Kidney tubule cell (primary cell): ENCODE measurements at places on chromosomes 4 and X.

DNA sequence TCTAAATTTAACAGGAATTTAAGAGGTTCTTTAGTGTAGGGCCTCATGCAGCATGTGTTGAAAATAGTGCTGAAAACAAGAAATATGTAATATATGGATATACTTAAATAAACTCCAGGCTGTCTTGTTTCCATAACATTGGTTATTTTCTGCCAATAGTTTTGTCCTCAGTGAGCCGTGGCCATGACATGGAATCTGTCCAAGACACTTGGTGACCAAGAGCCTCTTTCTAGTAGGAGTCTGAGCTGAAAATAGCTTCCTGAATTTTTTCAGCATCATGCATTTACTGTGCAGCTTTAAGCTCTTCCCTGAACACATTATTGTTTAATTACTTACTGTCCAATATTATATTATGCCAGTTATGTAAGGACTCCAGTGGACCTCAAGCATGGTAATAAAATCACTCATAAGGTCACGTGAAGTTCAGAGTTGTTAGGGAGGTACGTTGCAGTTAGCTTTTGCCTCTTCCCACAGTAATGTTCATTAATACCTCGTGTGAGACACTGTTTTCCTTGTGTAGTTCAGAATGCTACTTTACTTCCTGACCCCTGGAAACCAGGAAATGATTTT is 488.2 kb downstream of the GRID2 start:
- peak; percentile 66 for DNase-seq

DNA sequence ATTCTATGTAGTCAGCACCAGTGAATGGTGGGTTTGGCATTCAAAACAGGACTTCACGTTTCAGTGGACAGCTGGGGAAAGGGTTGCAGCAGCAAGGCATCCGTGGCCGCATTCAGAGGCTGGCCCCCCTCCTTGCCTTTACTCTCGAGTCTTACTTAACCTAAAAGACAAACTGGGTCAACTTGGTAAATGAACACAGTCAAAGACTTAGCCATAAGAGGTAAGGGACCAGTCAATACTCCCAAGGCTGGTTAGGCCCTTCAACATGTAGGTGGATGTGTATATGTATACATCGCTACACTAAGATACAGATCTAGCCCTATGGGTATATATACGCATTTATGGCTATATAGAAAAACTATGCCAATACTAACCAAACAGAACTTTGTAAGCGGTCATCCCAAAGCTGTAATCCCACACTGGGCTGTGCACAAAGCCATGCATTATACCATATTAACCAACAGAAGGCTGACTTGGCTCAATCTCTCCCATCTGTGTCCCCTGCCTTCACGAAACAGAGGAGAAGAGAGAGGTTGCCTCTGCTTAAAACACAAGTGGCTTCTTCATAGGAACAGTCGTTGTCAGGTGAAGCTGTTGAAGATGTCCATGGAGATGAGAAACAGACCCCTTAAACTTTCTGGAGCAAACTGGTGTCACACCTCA is 61.9 kb downstream of the TSC22D3 start:
- peak; percentile 21 for DNase-seq

- DNase-seq: no peak
Measured at GRCh38 chr4:10571909-10572308, 112.7 kb downstream of the CLNK start.

DNA sequence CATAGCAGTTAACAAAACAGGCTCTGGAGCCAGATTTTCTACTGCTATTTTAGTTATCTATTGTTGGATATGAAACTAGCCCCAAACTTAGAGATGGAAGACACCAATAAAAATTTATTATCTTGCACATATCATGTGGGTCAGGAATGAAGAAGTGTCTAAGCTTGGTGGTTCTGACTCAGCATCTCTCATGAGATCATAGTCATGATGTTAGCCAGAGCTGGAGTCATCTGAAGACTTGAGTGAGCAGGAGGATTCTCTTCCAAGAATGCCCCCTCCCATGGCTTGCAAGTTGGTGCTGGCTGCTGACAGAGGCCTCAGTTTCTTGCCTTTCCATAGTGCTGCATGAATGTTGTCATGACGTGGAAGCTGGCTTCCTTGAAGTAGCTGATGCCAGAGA is 68.2 kb upstream of the TAPT1 start:
- peak; percentile 85 for DNase-seq

GRCh38 chr4:52716364-52717151 is 34.7 kb downstream of the ERVMER34-1 start:
- DNase-seq: no peak

DNA sequence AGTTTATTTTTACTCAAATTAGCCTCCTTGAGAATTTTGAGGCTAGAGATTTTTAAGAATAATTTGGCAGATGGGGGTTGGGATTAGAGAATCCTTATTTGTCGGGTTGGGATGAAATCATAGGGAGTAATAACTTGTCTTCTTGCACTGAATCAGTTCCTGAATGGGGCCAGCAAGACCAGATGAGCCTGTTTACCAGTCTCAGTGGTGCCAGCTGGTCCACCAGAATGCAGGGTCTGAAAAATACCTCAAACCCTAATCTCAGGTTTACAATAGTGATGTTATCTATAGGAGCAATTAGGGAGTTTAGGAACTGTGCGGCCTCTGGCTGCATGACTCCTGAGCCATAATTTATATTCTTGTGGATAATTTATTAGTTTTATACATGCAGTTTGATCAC is 705.9 kb upstream of the AGA start:
- DNase-seq: no peak

DNA sequence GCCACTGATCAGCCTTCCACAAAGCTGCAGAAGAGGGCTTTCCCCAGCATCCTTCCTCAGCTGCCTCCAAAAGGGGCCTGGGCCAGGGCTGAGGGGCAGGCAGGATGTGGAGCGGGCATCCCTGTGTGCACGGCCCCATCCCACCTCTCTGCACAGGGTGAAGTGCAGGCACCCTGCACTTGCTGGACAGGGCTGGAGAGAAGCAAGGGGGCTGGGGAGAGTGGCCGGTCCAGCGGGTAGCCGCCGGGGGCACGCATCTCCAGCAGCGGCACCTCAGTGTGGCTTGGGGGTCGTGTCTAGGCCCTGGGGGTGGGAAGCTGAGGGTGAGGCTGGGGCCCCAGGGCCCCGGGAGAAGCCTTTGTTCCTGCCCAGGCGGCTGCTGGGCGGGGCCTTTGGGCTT is 3.0 kb downstream of the AVPR2 start:
- no peak for DNase-seq

- no peak for DNase-seq
Measured at GRCh38 chr4:38120772-38121171, 160.6 kb downstream of the PTTG2 start.

GRCh38 chrX:104335756-104336155 is 81.0 kb upstream of the ESX1 start:
- peak; percentile 72 for DNase-seq

GRCh38 chr4:173777921-173778320 is 247.9 kb upstream of the HAND2 start:
- DNase-seq: no peak

GRCh38 chr4:100708776-100709175 is 191.0 kb upstream of the EMCN start:
- no peak for DNase-seq

DNA sequence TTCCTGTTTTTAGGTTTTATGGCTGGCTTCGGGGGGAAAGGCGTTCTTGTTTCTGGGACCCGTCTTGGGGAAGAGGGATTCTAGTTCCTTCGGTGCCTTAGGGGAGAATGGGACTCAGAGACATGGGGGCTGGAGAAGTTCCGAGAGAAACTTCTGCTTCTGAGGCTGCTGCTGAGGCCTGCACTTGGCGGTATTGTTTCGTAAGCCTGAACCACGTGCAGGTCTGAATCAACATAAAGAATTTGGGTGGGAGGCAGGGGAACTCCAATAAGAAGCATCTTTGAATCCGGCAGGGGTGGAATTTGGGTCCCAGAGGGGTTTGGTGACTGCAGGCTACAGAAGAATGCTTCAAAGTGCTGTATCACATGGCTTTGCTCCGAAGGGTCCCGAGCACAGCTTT is 15.1 kb downstream of the XG start:
- no peak for DNase-seq

DNA sequence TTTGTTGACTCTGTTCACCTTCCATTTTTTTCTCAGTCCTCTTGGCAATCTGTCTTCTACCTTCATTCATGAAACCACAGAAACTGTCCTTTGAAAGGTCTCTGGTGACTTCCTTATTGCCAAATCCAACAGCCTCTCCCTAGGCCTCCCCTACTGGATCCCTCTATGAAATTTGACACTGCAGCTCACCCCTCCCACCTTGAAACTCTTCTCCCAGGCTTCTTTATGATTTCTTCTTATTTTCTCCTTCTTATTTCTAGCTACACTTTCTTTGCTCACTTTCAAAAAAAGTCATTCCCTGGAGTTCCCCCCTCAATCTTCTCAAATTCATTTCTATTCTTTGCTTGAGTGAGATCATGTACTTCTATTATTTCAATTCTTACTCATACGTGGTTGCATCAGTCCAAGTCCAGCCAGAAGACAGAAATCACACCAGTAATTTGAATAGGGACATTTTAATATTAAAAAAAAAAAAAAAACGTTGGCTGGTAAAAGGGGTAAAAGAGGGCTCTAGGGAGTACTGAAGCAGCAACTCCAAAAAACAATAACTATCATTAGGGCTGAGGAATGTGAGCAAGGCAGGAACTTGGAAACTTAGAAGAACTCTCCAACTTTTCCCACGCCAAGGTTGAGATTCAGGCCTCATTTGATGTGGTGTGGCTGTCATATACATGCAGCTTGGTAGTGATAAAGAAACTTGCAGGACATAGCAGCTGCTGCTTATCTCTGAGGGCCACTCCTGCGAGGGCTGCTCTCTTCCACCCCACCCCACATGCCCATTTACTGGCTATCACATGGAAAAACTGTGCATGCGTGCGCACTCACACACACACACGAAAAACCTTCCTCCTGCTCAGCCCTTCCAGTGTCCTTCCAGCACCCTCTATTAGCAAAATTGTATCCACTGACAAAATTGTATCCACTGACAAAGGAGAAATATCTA is 169.8 kb upstream of the GALNT7 start:
- DNase-seq: peak; percentile 84

DNA sequence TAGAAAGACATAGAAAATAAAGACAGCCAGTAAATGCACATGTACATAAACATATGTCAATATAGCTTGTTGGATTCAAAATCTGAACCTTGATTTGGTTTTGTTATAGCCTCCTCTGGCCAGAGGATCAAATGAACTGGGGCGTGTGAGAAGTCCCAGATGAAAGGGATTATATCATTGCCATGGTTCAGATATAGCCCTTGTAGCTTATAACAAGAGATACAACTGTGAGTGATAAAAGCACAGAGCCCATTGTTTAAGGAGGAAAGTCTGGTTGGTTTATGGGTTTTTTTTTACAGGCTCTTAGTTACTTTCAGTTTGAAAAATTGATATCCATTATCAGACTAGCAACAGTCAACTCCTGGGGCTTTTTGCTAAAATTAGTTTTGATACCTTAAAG is 101.7 kb upstream of the GLRA2 start:
- no peak for DNase-seq

DNA sequence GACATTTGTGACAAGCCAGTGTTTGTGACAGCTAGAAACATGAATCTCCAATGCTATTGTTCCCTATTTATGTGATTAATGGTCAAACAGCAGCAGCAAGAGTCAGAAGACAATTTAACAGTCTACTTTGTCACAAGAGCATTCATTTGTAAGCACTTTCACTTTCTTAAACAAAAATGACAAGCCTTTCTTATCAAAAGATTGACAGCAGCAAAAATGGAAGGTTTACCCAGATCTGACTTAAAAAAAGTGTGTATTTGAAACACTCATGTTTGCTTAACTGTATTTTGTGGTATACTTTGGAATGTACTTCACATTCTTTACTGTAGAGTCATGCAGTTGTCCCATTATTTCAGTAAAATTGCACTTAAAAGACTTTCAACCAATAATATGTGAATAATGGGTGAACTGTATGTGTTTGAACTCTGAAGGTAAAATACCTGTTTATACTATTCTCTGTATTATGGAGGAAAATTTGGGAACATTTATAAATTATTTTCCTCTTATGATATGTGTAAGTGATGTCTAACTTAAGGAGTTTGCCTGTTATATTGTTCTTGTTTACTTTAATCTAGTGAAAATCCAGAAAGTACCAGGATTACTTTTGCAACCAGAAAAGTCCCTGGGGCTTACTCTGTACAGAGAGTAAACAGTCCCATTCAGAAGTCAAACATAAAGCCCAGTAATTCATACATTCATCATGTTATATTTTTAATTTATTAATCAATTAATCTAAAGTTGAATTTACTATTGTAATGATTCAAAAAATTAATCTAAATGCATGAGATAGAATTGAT is 314.9 kb upstream of the TRAM1L1 start:
- DNase-seq: peak; percentile 87

DNA sequence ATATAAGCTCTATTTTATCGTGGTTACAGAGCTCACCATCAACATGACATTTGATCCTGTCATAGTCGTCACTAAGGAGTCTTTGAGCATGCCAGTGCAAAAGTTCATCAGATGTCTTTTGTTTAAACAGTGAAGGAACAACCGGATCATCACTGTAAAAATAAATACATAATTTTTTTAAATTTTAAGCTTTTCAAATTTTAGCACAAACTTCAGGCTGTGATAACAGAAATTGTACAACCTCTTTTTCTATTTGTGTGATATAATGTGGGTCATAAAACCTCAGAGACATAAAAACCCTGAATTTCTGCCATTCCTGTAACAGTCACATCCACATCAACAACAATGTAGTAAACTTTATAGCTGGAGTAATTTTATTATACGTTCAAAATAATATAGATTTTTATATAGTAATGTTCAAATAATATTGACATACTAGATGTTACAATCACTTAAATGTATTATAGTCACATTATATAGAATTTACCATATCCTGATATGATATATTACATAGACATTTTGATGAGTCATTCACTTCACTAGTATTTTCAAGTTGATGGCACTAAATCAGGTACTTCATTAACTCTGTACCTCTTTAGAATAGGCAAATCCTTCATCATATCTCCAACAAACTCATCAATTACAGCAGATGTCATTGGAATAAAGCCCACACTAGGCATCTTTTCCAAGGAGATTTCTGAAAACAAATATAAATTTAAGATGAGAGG is 47.7 kb downstream of the DDX60L start:
- DNase-seq: no peak

- no peak for DNase-seq
Measured at GRCh38 chr4:123553279-123553678, 156.7 kb downstream of the SPRY1 start.

GRCh38 chrX:150211988-150212387 is 151.1 kb upstream of the MAMLD1 start:
- DNase-seq: peak; percentile 63

GRCh38 chr4:26323821-26324220 is 3.0 kb downstream of the RBPJ start:
- DNase-seq: no peak

GRCh38 chr4:136812100-136812880 is 720.0 kb downstream of the PCDH18 start:
- DNase-seq: no peak

- DNase-seq: peak; percentile 7
Measured at GRCh38 chr4:146709956-146710355, 71.3 kb downstream of the POU4F2 start.

- DNase-seq: no peak
Measured at GRCh38 chr4:187224560-187224959, 500.9 kb upstream of the FAT1 start.

GRCh38 chrX:140229191-140229590 is 263.9 kb upstream of the CXorf66 start:
- no peak for DNase-seq

- peak; percentile 28 for DNase-seq
Measured at GRCh38 chrX:2449135-2449886, 51.5 kb downstream of the DHRSX start.

- DNase-seq: no peak
Measured at GRCh38 chr4:120418146-120418545, 351.5 kb upstream of the MAD2L1 start.

- DNase-seq: no peak
Measured at GRCh38 chr4:24559889-24560288, 24.5 kb downstream of the DHX15 start.
